ENCODE measurements at places on chromosomes 7 and 10. TPM values are rescaled to one million over a fixed set of nuclear protein-coding genes. Genes with fewer than 3 reads are reported as not detected.
A peak's percentile ranks its signal among the peaks of the same experiment; 100 is the strongest.

- no peaks in the 10 kb centered on the region for H3K27me3 ChIP-seq
- peak; percentile 52 for DNase-seq
- no peaks in the 10 kb centered on the region for H3K36me3 ChIP-seq
Observed at GRCh38 chr10:48289501-48290238, 15.2 kb upstream of the FRMPD2 start.

DNA sequence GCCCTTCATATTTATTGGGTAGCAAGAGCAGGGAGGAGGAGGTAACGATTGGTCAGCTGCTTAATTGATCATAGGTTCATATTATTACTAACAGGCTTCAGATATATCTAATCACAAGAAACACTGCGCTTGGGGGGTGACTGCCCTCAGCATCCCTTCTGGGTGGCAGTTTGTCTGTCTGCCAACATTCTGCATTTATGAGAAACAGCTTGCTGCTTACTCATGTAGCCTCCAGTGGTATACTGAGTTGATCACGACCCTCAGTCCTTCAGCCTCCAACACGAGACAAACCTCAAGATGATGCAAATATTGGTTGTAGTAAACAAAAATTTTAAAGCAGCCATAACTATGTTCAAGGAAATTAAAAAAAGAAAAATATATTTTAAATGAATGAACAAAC, 657.8 kb upstream of the PHF14 start:
- DNase-seq, result no peak
- H3K27me3 ChIP-seq, result no peaks in the 10 kb centered on the region
- no peak overlapping the region for H3K27ac ChIP-seq
- H3K36me3 ChIP-seq, result no peaks in the 10 kb centered on the region
- H3K4me3 ChIP-seq, result no peak overlapping the region
- no peaks in the 10 kb centered on the region for H3K4me1 ChIP-seq

DNA sequence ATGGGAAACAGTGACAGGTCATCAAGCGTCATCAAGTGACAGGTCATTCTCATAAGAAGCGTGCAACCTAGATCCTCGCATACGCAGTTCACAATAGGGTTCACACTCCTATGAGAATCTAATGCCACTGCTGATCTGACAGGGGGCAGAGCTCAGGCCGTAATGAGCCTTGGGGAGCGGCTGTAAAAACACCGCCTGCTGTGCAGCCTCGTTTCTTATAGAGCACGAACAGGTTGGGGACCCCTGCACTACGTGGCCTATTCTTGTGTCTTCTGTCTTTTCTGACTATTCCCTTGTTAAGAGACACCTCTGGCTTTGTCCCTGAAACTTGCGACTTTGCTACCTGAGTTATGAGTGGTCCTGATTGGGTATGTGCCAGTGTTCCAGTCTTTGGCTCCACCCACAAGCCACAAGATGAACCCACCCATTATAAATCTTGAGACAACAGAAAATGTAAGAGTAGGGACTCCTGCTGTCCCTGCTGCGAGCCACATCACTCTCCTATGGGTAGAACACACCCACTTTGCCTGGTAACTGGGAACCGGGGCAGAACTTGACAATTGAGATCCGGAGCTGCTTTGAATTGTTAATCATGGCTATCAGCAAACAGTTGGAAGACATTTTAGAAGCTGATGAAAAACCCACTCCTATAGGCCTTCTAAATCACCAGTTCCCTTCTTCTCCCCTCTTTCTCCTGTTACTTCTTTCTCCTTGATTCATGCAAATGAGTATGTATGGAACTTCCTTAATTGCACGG, 55.8 kb upstream of the EXOC4 start:
- H3K4me1 ChIP-seq, result no peaks in the 10 kb centered on the region
- DNase-seq, result no peak
- H3K36me3 ChIP-seq, result no peaks in the 10 kb centered on the region
- H3K27me3 ChIP-seq, result no peaks in the 10 kb centered on the region
- no peak overlapping the region for H3K27ac ChIP-seq

DNA sequence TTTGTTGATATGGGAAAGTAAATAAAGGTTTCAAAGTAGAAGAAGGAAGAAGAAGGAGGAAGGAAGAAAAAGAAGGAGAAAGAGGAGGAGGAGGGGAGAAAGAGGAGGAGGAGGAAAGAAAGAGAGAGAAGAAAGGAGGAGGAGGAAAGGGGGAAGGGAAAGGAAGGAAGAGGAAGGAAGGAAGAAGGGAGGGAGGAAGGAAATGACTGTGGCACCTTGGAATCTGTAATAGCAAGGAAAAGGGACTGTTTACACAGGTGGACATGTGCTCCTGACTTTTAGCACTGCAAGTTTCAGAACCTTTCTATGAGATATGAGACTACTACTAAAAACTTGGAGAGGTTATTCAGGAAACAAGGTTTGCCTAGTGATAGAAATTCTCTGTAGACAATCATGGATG, 153.2 kb downstream of the BTAF1 start:
- DNase-seq, result no peak
- no peak overlapping the region for H3K4me3 ChIP-seq
- no peaks in the 10 kb centered on the region for H3K27me3 ChIP-seq
- H3K36me3 ChIP-seq, result no peaks in the 10 kb centered on the region
- no peaks in the 10 kb centered on the region for H3K4me1 ChIP-seq
- H3K27ac ChIP-seq, result no peak overlapping the region

- no peak overlapping the region for H3K27ac ChIP-seq
- H3K4me3 ChIP-seq, result no peak overlapping the region
- H3K27me3 ChIP-seq, result no peaks in the 10 kb centered on the region
- no peak for DNase-seq
- H3K4me1 ChIP-seq, result no peaks in the 10 kb centered on the region
- no peaks in the 10 kb centered on the region for H3K36me3 ChIP-seq
Observed at GRCh38 chr10:22135591-22135990, 82.2 kb downstream of the EBLN1 start.

PALD1 gene
- total RNA-seq, result 3.0 TPM

DNA sequence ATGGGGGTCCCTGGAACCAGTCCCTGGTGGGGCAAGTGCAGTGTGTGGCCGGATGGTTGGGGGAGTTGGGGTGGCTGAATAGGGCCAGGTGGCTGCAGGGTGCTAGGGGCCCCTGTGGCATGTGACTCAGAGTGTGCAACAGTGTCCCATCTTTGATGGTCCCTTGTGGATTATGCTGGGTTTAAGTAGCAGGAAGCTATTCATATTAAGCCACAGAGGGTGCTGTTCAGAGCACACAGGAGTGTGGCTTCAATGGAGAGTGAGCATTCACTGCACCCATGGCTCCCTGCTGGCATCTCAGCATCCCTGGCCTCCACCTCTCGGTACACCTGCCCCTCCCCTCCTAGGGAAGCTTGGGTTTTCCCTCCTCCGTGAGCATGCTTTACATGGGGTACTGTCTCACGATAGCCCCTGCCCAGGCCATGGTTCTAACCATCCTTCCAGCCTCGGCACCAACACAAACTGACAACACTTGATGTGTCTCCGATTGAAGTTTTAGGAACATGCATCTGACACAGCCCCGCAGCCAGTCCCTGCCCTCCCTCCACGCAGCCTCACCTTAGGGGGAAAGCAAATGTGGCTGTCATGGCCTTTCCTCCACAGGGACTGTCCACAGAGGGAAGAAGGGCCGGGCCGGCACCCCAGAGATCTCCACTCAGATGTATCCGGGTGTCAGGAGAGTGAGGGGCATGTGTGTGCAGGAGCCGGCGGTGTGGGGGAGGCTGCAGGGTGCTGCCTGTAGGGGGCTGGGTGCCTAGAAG, 30.4 kb upstream of the PPIF start:
- no peak overlapping the region for H3K4me3 ChIP-seq
- H3K36me3 ChIP-seq, result no peaks in the 10 kb centered on the region
- no peaks in the 10 kb centered on the region for H3K27me3 ChIP-seq
- peaks cover 15% of the 10 kb centered on the region for H3K4me1 ChIP-seq

DNA sequence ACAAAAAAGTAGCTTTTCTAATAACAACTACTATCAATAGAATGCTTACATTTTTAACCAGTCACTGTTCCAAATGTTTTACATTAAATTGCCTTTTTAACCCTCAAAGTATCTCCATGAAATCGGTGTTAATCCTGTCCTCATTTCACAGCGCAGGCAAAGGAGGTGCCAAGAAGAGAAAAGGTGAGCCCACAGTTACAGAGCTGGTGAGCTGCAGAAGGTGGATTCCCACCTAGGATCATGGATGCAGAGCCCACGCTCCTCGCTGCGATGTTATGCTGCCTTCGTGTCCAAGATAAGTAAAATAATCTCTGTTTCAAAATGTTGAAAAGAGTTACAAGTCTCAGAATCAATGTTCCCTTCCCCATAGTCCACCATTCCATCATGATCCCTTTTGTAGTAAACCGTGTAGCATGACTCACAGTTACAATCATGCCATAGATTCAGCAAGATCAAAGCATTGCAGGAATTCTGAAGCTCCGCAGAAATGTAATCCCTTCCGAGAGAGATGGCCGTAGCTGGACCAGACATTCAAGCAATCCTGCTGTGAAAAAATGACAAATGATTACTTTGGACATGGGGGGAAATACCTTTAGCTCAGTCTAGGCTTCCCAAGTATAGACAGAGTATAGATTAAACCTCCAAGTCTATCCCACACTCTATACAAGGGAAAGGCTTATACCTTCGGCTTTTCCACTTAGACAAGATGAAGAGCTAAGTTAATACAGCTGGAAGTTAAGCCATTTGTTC, 394.7 kb upstream of the AKR1E2 start:
- H3K27ac ChIP-seq, result no peak overlapping the region
- H3K27me3 ChIP-seq, result no peaks in the 10 kb centered on the region
- H3K4me3 ChIP-seq, result no peak overlapping the region
- no peaks in the 10 kb centered on the region for H3K4me1 ChIP-seq
- no peak for DNase-seq

GRCh38 chr7:96337519-96337918, 15.6 kb upstream of the SLC25A13 start:
- no peak overlapping the region for H3K4me3 ChIP-seq
- no peaks in the 10 kb centered on the region for H3K4me1 ChIP-seq
- no peak overlapping the region for H3K27ac ChIP-seq
- no peak for DNase-seq

DNA sequence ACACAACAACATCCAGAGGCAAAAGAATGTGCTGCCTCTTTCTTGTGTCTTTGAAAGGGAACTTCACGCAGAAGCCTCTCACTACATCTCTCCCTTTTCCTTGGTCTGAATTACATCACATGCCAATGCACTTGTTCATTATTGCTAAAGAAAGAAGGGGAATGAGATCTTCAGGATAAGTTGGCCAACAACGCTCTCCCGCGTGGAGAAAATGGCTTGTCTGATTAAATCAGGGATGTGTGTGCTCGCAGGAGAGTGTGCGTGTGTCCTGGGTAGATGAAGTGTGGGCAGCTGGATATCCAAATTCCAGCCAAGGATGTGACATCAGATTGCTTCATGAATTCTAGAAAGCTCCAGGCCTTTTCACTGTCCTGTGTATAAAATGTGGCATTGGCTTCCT, 541.6 kb upstream of the FZD8 start:
- no peaks in the 10 kb centered on the region for H3K27me3 ChIP-seq
- DNase-seq, result no peak
- H3K27ac ChIP-seq, result no peak overlapping the region
- H3K36me3 ChIP-seq, result no peaks in the 10 kb centered on the region
- no peak overlapping the region for H3K4me3 ChIP-seq
- no peaks in the 10 kb centered on the region for H3K4me1 ChIP-seq

GRCh38 chr10:72075376-72076115, 12.8 kb downstream of the SPOCK2 start:
- H3K27ac ChIP-seq, result no peak overlapping the region
- H3K27me3 ChIP-seq, result no peaks in the 10 kb centered on the region
- DNase-seq, result no peak

DNA sequence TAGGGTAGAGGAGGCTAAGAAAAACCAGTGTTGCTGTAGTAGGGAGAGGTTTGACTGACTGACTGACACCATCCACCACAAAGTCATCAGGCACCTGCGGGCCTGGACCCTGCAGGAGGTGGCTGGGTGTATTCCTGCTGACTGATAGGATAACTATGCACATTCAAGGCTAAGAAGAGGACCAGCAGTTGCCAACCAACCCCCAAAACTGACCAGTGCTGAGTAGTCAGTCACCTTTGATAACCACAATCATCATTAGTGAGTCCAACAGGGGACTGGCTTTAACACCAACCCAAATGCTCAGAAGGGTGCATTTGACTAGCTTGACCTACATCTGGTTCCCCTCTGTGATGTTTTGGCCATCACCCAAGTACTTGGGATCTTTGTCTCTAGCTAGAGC, 30.5 kb downstream of the PLXNA4 start:
- DNase-seq, result no peak
- no peak overlapping the region for H3K27ac ChIP-seq
- H3K36me3 ChIP-seq, result no peaks in the 10 kb centered on the region
- no peak overlapping the region for H3K4me3 ChIP-seq
- no peaks in the 10 kb centered on the region for H3K27me3 ChIP-seq

OR2A7 gene
- total RNA-seq, result 50.9 TPM

ABCB4 gene
- not detected for total RNA-seq

Measured in transverse colon (tissue), 4 donors.